ENCODE measurements at places on chromosomes 5 and 9. TPM values are rescaled to one million over a fixed set of nuclear protein-coding genes. Genes with fewer than 3 reads are reported as not detected.

The PCDHB9 gene
- 2.9 TPM for total RNA-seq

The GABRA6 gene
- 0.06 TPM for total RNA-seq

The ROR2 gene
- 20.6 TPM for total RNA-seq

The POU5F2 gene
- 4.1 TPM for total RNA-seq

The OLFM1 gene
- 52.5 TPM for total RNA-seq

The NUTM2F gene
- total RNA-seq: not detected

The LMAN2 gene
- total RNA-seq: 96.6 TPM

The ERCC6L2 gene
- 137 TPM for total RNA-seq

The ACER2 gene
- 3.3 TPM for total RNA-seq

The ARHGEF39 gene
- total RNA-seq: 1.5 TPM

The GGTA1 gene
- 12.0 TPM for total RNA-seq
